Lower lobe of right lung (tissue), 2 donors: ENCODE measurements at places on chromosomes 16 and 17.

- DNase-seq, result no peak
Observed at GRCh38 chr17:27764589-27764988, 35.7 kb downstream of the NOS2 start.

DNA sequence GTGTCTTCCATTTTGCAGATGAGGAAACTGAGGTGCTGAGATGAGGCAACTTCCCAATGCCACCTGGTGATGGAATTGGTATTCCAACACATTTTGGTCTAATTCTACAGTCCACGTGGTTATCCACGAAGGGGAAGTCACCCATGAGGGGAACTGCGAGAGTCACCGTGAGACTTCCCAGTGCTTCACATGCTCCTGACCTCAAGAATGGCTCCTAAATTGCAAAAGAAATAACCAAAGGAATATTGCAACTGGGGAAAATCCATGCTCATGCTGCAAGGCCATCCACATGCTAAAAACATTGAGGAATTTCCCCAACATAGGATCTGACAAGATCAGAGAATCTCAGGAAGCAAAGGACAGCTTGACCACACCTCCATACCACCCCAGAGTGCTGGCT, 153.9 kb downstream of the HS3ST3B1 start:
- no peak for DNase-seq

- no peak for DNase-seq
Observed at GRCh38 chr16:71919035-71919434, 23.7 kb downstream of the IST1 start.

DNA sequence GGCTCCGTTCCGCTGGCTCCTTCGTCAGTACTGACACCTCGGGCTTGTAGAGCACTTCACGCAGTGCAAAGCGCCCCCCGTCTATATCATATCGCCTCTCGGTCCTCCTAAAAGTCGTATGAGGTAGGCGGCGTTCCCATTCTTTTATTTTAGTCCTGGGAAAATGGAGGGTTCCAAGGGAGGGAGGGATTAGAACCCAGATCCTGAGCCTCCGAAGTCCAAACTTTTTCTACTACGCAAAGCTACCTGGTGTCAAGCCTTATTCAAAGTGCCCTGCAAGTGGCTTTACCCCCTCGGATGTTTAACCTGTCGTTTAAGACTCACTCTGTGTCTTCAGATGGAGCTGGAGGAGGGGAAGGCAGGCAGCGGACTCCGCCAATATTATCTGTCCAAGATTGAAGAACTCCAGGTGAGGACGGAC, 348 bp upstream of the FTSJ3 start:
- DNase-seq, result no peak

DNA sequence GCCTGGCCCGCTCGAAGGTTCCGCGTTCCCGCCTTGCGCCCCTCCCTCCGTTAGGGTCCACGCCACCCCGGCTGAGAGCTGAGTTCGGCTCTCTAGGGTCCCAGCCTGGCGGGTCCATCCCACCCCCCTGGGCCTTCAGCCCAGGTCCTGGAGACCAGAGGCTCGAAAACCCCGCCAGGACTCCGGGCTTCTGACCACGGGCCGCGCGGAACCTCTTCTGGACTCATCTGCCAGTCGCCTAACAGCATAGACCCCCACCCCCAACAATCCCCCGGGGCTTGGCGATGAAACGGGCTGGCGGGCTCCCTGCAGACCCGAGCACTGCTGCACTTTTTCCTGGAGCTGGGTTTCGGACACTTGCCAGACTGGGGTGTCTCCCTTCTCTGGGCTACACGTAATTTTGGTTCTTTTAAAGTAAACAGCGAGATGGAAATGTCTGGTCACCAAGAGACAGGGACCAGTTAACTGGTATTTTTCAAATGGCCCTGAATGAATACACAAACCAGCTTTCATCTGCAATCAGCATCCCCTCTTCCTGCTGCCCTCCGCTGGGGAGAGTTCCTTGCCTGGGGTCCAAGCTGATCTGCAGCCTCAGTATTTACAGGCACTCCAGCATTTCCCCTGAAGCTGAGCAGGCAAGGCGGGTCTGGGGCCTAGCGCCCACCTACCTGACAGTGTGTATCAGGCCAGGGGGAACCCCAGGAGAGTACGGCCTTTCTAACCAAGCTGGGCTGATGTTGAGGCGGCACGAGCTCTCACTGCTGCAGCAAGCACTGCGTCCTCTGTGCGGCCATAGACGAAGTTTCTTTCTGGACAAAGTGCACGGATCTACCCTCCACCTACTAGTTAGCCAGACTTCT, 639 bp upstream of the TRIM65 start:
- DNase-seq, result no peak

DNA sequence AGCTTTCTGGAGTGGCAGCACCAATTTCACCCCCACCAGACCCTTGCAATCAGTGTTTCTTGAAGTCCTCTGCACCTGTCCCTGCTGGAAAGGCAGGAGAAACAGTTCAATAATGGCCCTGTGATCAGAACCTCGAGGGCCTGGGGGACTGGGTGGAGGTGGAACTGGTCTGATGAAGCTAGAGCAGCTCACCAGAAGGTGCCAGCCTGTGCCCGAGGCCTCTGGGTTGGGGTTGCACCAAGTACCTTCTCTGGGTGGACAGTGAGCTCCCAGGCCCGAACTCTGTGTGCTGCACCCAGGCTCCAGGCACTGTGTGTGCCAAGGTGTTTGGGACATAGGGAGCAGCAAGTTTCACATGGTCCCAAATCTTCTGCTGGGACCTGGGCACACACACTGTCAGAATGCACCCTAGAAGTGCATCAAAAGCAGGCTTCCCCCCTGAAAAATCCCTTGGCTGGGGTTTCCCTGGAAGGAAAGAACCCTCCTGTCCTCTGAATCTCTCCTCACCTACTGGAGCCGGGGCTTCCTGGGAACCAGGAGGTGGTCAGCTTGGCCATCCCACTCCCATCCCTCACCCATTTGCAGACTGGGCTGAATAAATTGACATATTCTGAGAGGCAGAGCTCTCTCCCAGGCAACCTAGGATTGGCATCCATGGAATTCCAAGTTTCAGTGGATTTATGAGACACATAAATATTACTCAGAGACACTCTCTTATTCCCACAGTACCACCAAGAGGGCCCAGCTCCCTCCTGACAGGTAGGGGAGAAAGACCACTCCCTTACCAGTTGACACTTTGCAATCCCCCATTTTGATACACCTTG, 17.4 kb downstream of the CD300LG start:
- no peak for DNase-seq

- DNase-seq, result no peak
Observed at GRCh38 chr16:65306722-65307121, 184.9 kb upstream of the CDH11 start.

GRCh38 chr16:30740364-30741251, 7.6 kb upstream of the PHKG2 start:
- DNase-seq, result peak; percentile 91

- no peak for DNase-seq
Observed at GRCh38 chr17:69090365-69090764, 29.6 kb upstream of the ABCA9 start.

DNA sequence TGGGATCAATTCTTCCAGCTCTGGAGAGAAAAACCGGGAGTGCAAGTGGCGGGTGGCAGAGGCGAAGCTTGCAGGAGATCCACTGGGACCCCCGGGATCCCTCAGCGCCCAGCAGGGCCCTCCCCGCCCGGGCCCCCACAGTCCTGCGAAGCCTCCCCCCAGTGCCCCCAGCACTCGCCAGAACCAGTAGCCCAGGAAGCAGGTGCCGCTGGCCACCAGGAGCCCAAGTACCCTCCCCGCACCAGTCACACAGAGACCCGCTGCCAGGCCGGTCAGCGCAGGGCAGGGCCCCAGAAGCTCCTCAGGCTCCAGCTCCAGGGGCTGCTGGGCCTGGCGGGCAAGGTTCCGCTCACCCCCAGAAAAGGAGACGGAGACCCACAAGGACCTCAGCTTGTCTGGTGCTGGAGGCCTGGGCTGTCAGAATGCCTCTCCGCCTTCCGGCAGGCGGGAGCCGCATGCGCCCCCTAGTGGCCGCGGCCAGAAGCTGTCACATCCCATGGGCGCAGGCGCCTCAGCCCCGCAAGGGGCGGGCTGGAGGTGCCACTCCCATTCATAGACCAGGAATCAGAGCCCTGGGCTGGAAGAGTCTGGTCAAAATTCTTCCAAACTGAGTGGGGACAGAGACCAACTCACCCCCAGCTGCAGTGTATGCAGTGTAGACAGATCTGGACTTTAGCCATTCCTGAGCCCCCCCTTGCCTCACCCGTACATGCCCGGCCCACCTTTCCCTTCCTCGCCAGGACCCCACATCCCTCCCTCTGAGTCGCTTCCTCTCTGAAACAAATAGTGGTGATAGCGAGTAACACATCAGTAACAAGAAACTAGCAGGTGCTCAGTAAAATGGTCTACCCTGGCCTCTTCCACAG, 1002.3 kb downstream of the KCNJ18 start:
- no peak for DNase-seq

GRCh38 chr17:63434951-63435571, 11.0 kb downstream of the CYB561 start:
- peak; percentile 89 for DNase-seq

- no peak for DNase-seq
Observed at GRCh38 chr16:50372611-50373344, 4.0 kb upstream of the BRD7 start.

- no peak for DNase-seq
Observed at GRCh38 chr17:78125976-78126894, 2.3 kb downstream of the TMC6 start.

- DNase-seq, result no peak
Observed at GRCh38 chr17:1966274-1967086, 58.7 kb downstream of the RTN4RL1 start.

GRCh38 chr16:5442986-5443385, 345.4 kb upstream of the EEF2KMT start:
- no peak for DNase-seq

DNA sequence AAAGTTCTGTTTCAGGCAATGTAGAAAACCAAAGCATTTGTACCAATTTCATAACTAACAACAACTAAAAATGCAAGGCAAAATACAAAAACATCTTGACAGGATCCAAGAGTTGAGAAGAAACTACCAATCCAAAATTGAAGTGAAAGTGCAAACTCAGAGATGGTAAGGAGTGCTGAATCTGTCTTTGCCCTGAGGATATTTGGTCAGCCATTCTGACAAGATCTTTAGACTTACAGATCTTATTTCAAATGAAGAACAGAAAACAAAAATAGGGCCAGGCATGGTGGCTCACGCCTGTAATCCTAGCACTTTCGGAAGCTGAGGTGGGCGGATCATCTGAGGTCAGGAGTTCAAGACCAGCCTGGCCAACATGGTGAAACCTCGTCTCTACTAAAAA, 412.8 kb downstream of the ZFHX3 start:
- no peak for DNase-seq

DNA sequence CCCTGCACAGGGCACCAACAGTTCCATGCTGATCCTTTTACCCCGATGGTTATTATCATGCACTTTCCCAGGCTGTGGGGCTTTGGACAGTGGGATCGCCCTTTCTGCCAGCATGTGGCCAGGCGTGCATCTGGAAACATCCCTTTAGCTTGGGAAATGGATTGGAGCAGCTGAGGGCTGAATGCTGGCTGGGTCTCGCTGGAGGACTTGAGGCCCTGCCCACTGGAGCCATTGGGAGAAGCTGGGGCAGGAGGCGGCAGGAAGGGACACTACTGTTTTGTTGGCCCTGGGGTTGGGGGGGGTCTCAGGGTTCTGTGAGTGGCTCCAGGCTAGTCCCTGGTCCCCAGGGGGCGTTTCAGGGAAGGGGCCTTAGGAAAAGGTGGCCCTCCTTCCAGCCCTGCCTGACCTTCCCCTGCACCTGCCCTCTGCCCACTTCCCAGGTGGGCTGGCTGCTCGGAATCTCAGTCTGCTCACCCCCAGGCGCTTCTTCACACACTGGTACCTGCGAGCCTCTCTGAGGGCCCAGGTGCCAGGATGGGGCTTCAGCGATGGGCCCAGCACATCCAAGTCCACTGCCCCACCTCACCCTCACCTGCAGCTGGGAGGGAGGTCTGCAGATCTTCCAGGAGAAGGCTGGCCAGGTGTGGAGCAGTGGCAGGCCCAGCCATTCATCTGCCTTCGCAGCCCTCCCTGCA, 1.6 kb upstream of the ADGRG3 start:
- no peak for DNase-seq

GRCh38 chr16:87725596-87726235, 40.1 kb downstream of the KLHDC4 start:
- DNase-seq, result peak; percentile 75

- no peak for DNase-seq
Observed at GRCh38 chr17:29057361-29057760, 14.4 kb downstream of the PIPOX start.

DNA sequence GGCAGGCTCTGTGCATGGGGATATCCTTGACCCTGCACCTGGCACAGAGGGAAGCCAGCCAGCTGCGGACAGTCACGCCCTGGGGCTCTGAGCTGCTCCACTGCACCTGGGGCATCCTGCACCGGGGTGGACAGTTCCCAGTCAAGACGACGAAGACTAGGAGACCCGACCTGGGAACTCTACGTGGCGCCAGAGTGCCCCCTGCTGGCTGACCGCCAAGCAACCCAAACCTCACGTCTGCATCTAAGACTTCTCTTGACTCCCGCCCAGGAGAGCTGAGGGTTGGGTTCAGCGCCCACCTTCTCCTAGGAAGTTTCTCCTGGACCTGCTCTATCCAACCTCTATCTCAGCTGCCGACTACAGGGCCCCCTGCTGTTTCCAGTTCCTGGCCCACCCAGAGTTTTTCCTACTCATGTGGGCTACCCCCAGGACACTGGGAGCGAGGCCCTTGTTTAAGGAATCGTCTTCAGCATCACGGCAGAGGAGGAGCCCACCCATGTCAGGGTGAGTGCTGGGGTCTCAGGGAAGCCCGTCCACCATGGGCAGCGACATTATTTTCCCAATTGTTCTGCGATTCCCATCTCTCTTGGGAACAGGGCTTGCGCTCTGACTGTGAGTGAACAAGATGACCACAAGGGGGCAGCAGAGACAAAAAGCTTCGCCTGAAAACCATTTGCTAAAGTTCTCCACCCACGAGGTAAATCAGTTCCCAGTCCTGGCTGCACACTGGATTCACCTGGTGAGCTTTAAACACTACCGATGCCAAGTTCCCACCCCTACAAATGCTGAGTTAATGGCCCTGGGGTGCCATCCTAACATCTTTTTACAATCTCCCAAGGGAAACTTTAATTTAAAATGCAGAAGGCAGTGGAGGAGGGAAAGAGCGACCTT, 29.3 kb downstream of the TLE7 start:
- DNase-seq, result peak; percentile 53

DNA sequence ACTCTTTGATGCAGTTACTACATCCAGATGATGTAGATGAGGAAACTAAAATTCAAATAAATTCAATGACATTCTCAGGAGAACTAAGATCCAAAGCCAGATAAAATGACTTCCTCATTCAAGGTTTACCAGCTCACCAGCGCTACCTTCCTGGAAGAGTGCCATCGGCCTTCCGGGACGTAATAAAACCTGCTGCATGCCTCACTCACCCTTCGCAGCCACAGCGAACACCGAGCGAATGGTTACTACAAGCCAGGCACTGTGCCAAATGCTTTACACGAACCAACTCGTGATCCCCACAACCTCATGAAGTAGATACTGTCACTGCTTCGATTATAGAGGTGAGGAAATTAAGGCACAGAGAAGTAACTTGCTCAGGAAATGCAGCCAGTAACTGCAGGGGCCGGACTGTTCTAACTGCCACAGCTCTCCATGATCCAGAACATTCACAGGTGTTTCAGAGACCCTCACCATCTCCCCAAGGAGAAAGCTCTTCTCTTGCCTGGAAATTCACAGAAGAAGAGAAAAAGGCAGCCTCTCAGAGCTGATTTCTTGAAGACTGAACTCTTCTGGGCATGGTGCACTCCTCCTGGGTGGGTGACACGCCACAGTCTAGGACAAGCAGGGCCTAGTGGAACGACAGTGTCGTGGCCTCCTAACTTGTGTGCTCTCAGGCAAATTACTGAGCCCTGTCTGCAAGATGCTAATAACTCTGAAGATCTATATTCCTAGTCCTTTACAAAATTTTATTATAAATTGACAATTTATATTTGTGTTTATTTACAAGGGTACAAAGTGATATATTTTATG, 46.8 kb downstream of the HIC1 start:
- peak; percentile 88 for DNase-seq
